ENCODE measurements at places on chromosomes 7 and 10.

GRCh38 chr10:536935-537334 lies 152.5 kb downstream of the DIP2C start:
- DNase-seq: no peak

- peak; percentile 68 for DNase-seq
These were observed 76.1 kb upstream of the CPXM2 start for GRCh38 chr10:123967626-123968243.

GRCh38 chr7:142919656-142920055 lies 13.9 kb downstream of the TRPV5 start:
- no peak for DNase-seq

DNA sequence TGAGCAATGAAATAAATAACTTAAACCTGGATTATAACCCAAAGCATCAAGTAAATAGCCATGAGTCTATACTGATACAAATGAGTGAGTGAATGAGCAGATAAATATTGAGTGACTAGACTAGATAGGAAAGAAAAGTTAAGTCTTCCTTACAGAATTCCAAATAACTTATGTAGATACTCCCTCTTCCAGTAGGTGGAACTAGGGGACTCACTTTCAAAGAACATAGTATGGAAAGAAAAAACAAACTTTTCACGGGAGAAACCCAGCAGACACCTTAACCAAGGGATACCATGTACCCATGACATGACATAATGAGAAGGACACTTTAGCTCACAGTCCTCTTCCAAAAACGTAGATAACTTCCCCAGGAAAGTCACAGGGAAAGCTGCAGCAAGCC lies 32.2 kb downstream of the CSGALNACT2 start:
- no peak for DNase-seq

GRCh38 chr10:74851831-74852230 lies 25.4 kb downstream of the KAT6B start:
- DNase-seq: no peak

DNA sequence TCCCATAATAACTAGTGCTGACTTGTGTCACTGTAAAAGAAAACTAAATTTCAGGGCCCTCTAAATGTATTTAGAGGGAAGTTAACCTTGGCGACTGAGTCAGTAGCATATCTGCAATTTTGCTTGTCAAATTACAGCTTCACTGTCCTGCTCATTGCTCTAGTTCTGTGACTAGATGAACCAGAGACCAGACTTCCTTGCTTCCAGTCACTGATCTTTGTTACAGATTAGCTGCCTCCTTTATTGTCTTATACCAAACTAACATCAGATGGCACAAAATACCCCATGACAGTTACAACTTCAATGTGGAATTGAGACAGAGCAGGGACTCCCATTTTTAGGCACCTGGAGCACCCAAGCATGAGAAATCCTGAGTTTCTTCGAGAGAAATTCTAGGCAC lies 79.9 kb upstream of the POM121L12 start:
- no peak for DNase-seq

DNA sequence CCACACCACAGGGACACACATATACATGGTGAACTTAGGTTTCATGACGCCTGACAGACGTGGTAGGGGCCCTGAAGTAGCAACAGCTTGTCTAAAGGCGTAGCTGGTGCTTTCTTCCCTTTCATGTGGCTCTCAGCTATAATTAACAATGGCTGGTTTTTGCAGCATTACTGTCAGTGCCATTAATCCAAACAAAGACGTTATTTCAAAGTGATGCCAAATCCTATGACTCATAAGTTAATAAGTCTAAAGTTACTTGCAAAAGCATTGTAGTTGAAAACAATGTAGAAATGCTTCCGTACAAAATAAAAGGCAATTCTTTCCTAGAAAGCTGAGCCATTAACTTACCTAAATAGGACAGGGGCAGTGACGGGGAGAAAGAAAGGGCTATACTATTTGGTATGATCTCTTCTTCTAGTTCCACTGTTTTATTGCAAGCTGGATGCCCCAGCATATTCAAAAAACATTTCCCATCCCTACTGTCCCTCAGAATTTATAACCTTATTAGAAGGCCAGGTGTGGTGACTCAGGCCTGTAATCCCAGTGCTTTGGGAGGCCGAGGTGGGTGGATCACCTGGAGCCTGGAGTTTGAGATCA lies 105.4 kb downstream of the ODAD2 start:
- no peak for DNase-seq

DNA sequence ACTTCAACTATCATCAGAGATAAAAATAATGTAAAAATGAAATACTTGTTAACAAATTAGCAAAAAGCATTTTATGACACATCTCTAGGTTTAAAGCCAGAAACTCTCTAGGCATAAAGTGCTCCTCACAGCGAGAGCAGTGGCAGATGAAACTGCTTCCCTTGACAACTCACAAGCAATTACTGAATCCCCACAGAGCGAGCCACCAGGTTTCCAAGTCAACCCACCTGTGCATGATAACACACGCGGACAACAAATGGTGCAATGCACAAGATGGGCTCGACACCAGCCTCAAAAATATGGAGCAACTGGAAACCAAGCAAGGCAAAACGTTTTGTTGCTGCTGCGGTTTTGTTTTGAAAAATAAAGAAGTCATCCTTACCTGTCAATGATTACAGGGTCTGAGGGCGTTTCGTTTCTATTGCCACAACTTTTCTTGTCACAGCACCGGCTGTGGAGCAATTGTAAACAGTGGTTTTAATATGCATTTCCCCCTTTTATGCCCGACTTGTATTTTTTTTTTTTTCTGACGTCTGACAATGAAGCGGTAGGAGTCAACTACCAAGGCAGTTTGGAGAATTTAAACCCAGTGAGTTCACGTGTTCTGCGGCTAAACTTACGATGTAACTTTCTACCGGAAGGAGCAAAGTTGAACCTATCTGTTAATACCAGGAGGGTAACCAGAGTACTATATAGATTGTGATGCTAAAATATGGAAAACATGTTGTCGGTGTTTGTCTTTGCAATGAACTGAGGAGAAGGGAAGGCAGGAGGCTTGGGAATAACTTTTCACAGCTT lies 7.0 kb downstream of the EBF3 start:
- DNase-seq: no peak

- DNase-seq: no peak
These were observed 376.8 kb downstream of the DNAJB6 start for GRCh38 chr7:157713591-157713990.

GRCh38 chr10:82072124-82072523 lies 197.1 kb downstream of the NRG3 start:
- no peak for DNase-seq

GRCh38 chr7:132869166-132869861 lies 212.6 kb downstream of the CHCHD3 start:
- DNase-seq: no peak

DNA sequence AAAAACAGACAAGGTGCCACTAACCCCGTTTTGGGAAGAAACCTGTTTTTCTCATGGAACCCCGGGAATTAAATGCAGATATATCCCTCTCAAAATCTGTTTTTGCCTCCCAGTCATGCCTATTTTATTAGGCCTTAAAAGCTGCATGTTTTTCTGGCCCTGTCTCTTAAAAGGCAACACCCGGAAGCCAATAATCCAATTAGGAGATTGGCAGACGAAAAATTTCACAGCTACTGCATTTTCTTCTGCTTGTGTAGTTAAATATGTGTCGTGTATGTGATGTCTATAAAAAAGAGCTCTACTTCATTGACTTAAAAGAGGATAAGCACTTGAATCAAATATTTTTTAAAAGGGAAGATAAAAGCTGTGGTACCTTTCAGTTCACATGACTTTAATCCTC lies 31.9 kb upstream of the OPTN start:
- no peak for DNase-seq

GRCh38 chr10:69864321-69864720 lies 62.6 kb downstream of the COL13A1 start:
- no peak for DNase-seq

GRCh38 chr10:299512-299911 lies 164.3 kb downstream of the ZMYND11 start:
- DNase-seq: no peak

- DNase-seq: no peak
These were observed 1.2 kb upstream of the SLIT1 start for GRCh38 chr10:97186911-97187310.

DNA sequence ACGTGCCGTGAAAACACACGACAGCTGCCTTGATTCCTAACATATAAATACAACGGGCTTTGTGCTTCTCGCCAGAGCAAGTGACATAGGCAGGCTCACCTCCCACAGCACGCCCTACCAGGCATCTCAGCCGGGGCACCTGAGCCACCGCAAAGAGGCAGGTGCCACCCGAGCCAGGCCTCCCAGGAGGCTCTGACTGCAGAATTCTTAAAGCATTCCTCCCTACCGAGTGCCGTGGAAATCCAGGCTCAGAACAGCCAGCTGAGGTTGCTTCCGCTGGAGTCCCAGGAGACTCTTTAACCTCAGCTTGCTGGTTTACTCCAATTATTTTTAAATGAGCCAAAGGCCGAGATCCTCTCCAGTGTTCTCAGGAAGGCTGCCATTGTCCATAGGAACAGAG lies 206.5 kb downstream of the USP6NL start:
- DNase-seq: peak; percentile 50

DNA sequence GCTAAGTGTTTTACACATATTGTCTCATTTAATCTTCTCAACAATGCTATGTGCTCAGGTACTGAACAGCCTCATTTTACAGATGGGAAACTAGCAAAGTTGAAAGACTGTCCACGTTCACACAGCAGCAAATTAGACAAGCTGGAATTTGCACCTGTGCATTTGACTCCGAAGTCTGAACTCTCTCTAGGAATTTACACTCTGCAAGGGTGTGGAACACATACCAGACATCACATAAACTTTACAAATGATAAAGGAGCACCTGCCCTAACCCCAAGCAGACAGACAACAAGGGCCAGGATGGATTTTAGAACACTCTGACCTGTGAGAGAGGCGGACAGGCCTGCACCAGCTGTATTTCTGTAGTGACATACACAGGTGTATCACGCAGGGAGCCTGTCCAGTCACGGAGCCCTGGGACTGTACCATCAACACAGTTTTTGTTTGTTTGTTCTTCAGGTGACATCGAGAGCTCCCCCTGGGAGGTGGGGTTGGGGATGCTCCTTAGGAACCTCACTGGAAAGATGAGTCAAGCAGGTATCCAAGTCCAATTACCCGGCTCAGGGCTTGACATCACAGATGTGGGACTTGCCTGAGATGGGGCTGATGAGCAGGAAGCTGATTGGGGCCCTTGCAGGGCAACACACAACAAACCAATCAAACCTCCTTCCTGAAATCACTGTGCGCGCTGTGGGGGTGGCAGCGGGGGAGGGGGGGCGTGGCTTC lies 31.0 kb downstream of the MKI67 start:
- DNase-seq: no peak

- no peak for DNase-seq
These were observed 129.5 kb downstream of the GRM8 start for GRCh38 chr7:127123220-127123619.

- no peak for DNase-seq
These were observed 76.0 kb downstream of the DENND2A start for GRCh38 chr7:140564643-140565042.

- no peak for DNase-seq
These were observed 19.4 kb upstream of the PDGFA start for GRCh38 chr7:538764-539685.

GRCh38 chr10:105973360-105973759 lies 1191.1 kb downstream of the SORCS1 start:
- DNase-seq: peak; percentile 35

GRCh38 chr7:31690935-31691334 lies 3.9 kb downstream of the PPP1R17 start:
- no peak for DNase-seq

GRCh38 chr7:103947026-103947655 lies 42.3 kb downstream of the RELN start:
- DNase-seq: no peak

DNA sequence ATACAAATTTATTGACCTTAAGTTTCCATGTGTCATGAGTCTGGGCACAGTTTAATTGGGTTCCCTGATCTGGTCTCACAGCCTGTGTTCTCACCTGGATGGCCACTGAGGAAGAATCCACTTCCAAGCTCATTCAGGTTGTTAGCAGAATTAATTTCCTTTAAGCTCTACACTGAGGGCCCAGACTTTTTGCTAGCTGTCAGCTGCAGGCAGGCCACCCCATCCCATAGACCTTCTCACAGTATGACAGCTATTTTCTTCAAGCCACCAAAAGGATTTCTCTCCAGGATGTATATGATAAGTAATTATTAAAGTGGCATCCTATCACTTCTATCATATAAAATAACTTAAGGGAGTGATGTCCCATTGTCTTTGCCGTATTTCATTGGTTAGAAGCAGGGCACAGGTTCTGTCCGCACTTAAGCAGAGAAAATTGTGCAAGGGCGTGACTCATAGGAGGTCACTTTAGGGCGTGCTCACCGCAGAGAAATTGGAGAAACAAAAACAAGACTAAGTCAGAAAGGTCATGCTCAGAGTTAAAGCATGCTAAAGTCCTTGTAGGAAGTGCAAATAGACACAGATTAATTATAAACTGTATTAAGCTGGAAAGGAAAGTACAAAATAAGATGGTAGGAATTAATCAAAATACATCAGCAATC lies 109.9 kb downstream of the AHR start:
- DNase-seq: no peak

DNA sequence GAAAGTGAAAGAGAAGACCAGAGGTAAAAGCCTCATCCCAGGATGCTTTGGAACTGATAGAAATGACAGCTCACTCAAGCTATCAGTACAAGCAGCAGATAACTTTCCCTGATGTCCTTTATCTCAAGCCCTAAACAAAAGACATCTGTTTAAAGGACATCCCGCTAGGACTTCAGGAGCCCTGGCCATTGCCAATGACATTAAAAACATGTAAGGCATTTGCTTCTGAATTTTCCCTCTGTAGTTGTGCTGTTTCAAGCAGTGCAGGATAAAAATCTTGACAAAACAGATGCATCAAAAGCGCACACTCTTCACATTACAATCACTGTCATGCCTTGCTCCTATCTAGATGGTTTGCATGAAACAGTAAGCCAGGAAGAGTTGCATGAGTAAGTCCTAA lies 159.8 kb downstream of the AOAH start:
- no peak for DNase-seq

DNA sequence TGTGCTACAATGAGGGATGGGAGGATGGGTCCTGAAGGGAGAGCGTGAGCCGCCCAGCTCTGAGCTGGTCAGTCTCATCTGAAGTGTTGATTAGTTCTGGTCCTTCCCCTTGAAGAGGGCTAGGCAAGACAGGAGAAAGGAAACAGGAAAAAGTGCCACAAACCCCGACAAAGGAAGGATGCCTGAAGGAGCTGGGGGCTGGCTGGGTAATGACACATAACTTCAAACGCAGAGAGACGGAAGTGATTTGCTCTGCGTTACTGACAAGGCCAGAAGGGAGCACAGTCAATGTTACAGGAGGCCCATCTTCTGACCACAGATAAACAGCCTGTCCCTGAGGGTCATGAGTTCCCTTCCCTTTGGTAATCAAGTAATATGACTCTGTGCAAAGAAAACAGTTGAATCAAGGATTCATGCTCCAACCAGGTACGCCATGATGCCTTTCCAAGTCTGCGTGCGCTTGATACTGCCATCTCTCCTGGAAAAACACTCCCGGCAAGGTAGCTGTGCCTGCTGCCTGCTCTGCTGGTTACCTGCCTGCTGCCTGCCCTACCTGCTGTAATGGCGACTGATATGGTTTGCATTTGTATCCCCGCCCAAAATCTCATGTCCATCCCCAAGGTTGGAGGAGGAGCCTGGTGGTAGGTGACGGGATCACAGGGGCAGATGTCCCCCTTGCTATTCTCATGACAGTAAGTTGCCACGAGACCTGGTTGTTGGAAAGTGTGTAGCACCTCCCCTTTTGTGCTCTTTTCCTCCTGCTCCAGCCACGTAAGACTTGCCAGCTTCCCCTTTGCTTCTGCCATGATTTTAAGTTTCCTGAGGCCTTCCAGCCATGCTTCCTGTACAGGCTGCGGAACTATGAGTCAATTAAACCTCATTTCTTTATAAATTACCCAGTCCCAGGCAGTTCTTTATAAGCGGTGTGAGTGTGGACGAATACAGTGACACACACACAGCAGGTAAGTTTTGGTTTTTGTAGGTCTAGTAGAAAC lies 57.9 kb downstream of the GRB10 start:
- DNase-seq: no peak

All from left hindlimb (tissue), 1 donor.